GM12892 (cell line): ENCODE measurements at places on chromosomes 12 and 14.

- no peak for DNase-seq
Observed at GRCh38 chr12:29187756-29188155, 38.7 kb downstream of the FAR2 start.

GRCh38 chr12:6316921-6317692 is 6.6 kb downstream of the PLEKHG6 start:
- no peak for DNase-seq

GRCh38 chr14:104518659-104519350 is 60.8 kb upstream of the C14orf180 start:
- no peak for DNase-seq

DNA sequence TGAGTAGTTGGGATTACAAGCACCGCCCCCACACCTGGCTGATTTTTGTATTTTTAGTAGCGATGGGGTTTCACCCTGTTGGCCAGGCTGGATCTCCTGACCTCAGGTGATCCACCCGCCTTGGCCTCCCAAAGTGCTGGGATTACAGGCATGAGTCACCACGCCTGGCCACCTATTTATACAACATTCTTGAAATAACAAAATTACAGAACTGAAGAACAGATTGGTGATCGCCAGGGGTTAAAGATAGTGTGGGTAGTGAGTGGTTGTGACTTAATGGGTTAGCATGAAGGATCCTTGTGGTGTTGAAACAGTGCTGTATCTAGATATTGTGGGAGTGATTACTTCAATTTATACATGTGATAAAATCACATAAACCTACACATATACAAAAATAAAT is 7.4 kb downstream of the GLIPR1L1 start:
- no peak for DNase-seq

DNA sequence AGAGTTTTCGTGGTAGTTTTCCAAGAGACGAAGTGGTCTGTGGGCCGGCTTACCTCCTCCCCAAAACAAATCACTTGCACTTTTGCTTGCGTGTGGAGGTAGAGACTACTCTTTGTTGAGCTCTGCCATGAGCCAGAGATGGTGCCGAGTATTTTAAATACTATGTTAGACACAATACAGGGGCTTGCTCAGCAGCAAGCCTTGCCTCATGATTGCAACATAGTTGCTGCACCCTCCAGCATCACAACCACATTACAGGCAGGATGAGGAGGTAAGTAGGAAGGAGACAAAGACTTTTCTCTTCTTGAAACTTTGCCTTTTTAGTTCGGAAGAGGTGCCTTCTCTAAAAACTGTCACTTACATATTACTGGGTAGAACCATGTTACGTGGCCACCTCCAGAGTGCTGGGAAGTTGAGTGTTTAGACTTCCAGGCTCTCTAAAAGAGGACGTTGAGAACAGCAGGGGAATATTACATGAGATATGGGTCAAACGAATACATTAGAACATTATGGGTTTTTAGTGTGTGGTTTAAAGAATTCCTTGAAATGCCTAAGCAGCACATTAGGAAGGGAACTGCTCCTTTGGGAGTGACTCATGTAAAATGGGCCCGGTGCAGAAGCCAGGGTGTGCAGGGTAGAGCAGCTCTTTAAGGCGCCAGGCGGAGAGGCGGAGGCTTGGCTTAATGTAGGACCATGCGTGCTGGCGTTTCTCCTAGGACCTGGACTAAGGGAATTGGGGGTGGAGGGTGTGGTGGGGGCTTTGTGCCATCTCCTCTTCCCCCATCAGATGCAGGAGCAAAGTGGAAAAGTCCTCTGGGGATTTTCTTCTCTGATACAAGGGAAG is 110.6 kb upstream of the PRMT8 start:
- DNase-seq: no peak
